CD4-positive, alpha-beta T cell treated with Interleukin-17A for 1 hour (primary cell): ENCODE measurements at places on chromosomes 3 and 15.

- DNase-seq, result no peak
Measured at GRCh38 chr15:38647683-38648082, 83.1 kb upstream of the RASGRP1 start.

DNA sequence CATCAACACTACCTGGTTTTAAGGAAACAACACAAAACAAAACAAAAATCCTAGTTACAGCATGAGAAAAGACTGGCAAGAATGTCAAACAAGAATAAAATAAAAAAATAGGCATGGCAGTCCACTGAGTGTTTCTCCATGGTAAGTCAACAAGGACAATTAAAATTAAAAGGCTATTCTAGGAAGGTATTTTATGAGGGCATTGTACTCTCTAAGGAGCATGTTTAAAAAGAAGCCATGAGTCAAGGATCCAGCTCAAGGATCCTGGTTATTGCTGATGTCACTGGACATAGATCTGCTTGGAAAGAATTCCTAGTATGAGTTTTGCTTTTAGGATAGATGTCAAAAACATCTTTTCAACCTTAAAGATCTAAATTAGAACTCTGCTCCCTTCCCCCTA, 106.7 kb downstream of the MYO5A start:
- DNase-seq, result no peak

- DNase-seq, result no peak
Measured at GRCh38 chr15:73367624-73368300, 996 bp downstream of the HCN4 start.

DNA sequence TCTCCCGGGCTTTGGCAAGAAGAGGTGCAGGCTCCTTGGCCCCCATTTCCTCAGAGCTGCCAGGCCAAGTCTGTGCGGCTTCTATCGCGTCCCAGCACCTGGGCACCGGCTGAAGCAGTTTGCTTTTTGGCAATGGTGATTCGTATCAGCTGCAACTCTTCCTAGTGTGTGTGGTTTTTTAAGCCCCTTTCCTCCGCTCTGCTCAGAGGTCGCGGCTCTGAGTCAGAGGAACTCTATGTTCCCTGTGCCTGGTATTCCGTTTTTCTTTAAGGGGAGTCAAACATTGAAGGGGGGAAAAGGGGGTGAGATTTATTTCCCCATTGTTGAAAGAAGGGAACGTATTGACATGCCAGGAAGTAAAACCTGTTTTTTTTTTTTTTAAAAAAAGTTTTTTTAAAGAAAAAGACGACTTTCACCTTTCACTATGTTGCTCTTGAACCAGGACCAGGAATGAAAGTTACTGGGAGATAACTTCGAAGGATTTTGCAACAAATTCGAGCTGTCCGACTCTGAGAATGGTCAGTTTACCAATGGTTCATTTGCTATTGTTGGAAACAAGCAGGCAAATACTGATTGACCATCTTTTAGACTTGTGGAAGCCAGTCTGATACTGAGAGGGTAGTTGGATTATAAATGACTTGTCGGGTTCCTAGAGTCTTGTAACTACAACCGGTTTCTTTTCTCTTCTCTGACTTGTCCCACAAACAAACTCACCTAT, 1.1 kb downstream of the ARMC8 start:
- peak; percentile 42 for DNase-seq

- no peak for DNase-seq
Measured at GRCh38 chr15:60477916-60478565, 901 bp downstream of the ICE2 start.

DNA sequence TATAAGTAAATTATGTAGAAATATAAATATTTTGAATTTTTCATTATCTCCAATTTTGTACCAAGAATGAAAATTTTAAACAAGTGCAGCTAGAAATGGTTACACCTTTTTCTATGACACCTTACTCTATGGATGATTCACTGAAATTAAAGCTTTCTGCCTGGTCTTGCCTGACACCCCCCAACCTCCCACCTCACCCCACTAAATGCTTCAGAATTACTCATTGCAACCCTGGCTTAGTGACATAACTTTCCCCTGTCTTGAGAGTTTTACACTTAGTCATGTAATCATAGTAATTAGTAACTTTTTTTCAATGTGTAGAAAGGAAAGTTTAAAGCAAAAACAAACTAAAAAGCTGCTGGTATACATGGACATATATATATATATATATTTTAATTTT, 42.0 kb upstream of the MEIS2 start:
- DNase-seq, result no peak

GRCh38 chr3:113211330-113212149, at the start of gene BOC:
Gene BOC, plus strand, starts transcription at chr3:113211557. Its CDS starts 38,246 bp downstream, at chr3:113249803.
- DNase-seq, result no peak

DNA sequence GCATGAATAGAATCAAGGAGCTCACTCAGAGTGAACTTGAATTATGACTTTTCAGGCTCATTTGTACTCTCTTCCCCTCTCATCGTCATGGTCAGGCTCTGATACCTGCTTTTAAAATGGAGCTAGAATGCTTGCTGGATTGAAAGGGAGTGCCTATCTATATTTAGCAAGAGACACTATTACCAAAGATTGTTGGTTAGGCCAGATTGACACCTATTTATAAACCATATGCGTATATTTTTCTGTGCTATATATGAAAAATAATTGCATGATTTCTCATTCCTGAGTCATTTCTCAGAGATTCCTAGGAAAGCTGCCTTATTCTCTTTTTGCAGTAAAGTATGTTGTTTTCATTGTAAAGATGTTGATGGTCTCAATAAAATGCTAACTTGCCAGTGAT, 9.6 kb downstream of the CCNDBP1 start:
- no peak for DNase-seq

DNA sequence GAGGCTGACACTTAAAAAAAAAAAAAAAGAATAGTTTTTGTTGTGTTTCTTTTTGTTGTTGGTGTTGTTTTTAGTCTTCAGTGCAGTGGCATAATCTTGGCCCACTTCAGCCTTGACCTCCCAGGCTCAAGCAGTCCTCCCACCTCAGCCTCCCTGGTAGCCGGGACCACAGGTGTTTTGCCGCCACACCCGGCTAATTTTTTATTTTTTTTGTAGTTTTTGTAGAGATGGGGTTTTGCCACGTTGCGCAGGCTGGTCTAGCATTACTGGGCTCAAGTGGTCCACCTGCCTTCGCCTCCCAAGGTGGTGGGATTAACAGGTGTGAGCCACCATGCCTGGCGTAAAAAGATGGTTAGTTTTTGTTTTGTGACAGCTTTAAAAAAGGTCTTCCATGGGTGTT, 30.1 kb downstream of the IGF1R start:
- DNase-seq, result no peak

DNA sequence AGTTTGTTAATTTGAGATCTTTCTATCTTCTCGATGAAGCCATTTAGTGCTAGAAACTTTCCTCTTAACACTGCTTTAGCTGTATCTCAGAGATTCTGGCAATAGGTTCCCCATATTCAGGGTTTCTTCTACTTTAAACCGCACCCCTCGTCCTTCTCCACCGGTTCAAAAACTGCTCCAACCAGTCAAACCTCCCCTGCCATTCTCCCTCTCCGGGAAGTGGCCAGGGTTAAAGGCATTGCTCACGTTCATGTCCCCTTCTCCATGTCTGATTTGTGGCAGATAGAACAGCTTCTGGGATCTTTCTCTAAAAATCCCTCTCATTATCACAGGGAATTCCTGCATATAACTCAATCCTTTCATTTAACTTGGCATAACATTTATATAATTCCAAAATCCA, 14.4 kb downstream of the ALDH1L1 start:
- DNase-seq, result no peak

DNA sequence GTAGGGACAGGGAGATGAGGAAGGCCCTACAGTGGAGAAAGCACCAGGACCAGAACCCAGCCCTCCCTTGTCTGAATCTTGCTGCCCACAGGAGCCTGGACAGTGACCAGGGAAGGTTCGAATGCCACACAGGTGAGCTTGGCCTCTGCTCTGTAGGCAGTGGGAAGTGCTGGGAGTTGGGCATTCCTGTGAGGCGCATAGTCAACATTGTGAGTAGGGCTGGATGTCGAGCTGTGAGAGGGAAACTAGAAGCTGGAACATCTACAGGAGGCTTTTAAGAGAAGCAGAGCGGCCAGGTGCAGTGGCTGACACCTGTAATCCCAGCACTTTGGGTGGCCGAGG, 20.3 kb upstream of the ALAS1 start:
- DNase-seq, result no peak

DNA sequence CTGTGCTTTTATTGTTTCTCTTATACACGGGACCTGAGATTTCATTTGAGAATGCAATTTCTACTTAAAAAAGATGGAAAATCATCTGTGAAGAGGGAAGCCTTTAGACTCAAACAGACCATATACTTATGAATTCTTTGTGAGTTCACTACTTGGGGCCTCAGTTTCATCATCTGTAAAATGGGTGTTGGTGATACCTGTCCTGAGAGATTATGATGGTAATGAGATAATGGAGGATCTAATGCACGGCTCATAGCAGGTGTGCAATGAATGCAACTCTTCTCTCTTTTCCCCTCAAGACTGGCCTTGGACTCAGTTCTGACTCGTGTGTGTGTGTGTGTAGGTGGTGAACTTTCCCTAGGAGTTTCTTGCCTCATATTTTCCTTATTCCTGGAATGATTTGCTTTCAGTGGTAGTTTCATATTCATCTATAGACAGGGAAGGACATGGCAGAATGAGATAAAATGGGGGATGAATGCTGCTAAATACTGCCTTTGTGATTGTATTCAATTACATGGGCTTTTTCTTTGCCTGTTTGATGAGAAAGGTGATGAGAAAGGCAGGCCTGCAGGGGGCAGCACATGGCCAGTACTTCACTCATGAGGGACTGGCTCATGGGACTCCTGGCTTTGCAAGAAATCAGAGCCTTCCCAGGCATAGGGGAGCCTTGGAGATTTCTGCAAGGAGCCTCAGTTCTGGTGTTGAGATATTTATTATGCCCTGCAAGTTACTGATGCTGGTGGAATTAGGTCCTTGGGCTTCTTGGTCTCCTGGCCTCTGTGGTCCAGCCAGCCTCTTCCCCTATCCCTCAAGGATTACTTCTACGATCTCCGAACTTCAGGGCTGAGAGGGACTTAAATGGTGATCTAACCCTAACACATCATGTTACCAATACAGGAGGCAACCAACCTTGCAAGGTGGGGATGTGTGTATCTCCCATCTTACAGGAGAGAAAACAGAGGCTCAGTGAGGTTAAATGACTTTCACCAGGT, 70.7 kb downstream of the RPLP1 start:
- peak; percentile 59 for DNase-seq

DNA sequence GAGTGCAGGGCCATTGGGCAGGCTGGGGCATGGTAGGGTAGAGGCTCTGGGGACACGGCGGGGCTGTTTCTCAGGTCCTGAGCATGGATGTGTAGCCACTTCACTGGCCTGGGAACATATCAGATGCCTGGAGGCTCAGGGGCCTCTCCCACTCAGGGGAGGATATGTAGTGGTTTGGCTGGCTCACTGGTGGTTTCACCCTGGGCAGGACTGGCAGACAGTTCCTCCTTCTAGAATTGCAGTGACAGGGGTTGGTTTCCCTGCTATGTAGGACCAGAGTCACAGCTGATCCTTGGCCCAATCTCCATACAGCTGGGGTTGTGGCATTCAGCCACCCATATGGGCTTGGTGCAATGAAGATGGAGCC, 4.8 kb upstream of the ARHGAP31 start:
- no peak for DNase-seq

GRCh38 chr15:75842722-75843677, at the start of gene UBE2Q2:
Gene UBE2Q2, plus strand, starts transcription at chr15:75843447. Its CDS starts 220 bp downstream, at chr15:75843667.
- peak; percentile 79 for DNase-seq

- no peak for DNase-seq
Measured at GRCh38 chr15:77122576-77122975, 51.7 kb upstream of the TSPAN3 start.

- DNase-seq, result no peak
Measured at GRCh38 chr15:75145027-75145841, 56.4 kb upstream of the C15orf39 start.

DNA sequence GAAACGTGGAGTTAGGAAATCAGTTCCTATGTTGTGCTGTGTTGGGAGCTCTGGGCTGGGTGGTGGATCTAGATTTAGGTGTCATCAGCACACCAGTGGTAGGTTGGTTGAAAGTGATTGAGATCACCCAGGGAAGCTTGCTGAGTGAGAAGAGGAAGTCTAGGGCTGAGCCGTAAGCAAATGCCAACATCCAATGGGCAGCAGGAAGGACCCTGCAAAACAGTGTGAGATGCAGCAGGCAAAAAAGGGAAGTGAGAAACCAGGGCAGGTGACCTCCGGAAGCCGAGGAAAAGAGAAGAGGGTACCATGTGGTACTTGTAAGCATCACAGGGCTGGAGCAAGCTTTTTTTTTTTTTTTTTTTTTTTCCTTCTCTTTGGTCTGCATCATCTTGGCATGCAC, 15.9 kb upstream of the COPG1 start:
- peak; percentile 47 for DNase-seq

DNA sequence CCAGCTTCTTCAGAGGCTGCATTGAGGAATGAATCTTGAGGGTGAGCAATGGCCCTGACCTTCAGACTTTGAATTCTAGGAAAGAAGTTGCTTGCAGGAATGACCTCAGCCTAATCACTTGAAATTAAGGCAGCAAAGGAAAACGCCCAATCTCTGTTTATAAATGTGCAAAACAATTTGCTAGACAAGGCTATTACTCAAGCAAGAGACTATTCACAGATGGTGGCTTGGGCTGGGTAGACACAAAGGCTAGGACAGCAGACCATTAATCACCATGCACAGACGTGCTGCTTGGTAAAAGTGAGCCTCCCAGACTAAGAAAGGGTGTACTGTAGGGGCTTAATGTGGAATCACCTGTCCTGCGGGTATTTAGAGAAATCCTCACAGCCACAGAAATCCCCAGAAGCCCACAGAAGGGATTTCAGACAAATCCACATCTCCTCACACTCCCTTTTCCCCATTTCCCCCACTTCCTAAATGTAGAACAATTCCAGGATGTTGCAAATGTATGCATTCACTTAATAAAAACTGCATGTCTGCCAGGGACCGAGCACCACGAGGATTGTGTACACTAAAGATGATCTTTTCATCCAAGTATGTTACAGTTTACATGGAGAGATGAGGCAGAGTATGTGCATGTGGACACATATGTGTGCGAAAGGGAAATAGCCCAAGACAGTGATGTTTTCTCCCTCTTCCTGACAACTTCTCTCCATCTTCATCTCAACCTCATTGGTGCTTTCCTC, 259.5 kb downstream of the THSD4 start:
- DNase-seq, result no peak

DNA sequence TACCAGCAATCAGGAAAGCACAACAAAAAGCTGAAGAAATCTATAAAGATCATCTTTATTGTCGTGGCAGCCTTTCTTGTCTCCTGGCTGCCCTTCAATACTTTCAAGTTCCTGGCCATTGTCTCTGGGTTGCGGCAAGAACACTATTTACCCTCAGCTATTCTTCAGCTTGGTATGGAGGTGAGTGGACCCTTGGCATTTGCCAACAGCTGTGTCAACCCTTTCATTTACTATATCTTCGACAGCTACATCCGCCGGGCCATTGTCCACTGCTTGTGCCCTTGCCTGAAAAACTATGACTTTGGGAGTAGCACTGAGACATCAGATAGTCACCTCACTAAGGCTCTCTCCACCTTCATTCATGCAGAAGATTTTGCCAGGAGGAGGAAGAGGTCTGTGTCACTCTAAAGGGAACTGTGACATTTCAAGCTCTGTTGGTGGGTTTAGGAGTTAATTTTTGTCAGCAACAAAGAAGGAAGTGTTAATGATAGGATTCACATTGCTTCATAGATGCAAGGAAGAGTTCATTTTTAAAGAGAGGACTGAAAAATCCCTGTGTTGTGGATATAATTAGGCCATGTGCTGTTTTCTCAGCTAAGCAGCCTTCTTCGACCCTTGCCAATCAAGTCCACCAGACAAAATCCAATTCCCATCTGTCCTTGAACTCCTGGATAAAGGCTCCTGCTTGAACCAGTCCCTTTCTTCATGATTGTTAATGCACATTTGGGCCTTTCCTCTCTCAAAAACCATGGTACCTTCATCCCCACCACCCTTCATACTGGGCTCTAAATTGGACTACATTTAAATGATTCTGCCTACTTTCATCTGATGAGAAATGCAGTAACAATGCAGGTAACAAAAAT, 1.2 kb downstream of the GPR15 start:
- no peak for DNase-seq
